ENCODE measurements at places on chromosomes 1 and 21.

GRCh38 chr1:100936194-100936967 lies 40.5 kb downstream of the SLC30A7 start:
- DNase-seq = no peak

DNA sequence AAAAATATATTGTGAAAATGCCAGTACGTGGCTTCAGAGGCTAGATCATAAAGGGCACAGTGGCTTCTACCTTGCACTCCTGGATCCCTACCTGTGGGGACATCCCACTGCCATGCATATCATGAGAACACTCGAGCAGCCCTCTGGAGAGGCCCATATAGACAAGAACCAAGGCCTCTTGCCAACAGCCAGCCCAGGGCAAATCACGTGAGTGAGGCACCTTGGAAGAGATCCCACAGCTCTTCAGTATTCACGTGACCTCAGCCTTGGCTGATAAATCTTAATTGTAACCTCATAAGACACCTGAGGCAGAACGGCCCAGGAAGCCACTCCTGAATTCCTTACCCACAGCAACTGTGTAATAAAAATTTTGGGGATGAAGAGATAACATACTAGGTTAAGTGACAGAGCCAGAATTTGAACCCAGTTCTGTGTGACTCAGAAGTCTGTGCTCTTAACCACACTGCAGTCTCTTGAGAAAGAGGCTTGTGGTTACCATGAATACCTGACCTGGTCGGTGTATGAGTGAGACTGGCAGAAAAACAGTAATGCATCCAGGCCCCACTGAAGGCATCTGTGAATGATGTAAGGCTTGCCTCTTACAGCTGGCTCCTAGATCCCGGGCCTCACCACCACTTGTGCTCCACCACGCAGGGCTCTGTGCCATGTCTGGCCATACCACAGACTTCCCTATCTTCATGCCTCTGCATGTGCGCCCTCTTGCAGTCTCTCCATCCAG lies 6.9 kb upstream of the A3GALT2 start:
- no peak for DNase-seq

DNA sequence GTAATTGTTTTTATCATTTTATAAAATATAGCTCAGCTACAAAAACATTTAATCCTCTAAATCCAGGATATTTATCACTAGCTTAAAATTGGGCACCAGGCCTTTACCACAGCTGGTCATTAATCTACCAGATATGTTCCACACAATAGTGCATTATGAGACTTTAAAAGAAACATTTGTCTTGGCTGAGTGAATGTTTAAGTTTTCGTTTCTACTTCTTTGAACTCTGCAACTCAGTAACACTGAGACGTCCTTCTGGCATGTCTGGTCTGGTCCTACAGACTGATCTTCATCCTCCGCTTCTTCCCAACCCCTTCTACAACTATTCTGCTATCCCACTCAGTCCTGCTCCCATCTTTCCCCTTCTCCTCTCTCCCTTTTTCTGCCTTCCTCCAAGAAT lies 296.2 kb downstream of the NEGR1 start:
- no peak for DNase-seq

DNA sequence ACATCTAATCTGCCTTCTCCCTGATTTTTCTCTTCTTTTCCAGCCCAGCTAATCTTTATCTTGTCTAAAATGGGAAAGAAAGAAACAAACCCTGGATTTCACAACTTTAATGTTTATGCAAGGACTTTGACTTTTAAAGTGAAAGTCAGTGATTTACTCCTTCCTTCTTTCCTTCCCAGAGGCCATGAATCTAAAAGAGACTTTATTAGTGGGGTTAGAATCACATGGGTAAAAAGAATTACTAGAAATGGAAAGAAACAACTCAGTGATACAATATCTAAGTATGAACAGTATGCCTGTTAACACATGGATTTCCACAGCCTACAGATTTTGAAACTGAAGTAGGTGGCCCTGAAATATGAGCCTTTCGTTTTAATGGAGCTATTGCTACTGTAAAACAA lies 59.8 kb upstream of the KCNK2 start:
- DNase-seq = no peak

- no peak for DNase-seq
Measured at GRCh38 chr1:46096269-46097148, 35.9 kb downstream of the PIK3R3 start.

DNA sequence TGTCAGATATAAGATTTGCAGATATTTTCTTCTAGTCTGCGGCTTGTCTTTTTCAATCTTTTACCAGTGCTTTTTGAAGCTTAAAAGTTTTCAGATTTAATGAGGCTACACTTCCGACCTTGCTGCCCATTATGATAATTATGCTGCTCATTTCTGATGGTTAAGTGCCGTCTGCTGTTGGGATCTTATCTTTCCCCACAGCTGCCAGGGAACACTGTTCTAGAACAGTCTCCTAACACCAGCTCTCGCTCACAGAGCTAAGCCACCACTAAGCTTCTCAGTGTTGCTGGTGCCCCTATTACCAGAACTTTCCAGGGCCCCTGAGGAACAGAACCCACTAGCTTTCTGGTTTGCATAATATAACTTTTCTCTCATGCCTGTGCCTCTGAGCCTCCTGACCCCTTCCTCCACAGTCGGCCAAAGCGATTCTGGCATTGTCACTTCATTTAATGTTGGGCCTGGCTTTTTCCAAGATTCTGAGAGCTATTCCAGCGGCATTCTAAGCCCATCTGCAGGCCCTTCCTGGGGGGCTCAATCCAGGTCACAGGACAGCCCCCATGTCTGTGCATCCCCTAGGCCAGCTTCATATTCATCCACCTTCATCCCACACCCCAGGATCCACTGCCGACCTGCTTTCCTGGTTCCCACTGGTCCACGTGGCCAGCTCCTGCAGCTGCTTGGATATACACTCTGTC lies 237.0 kb downstream of the PTPRU start:
- DNase-seq = no peak

DNA sequence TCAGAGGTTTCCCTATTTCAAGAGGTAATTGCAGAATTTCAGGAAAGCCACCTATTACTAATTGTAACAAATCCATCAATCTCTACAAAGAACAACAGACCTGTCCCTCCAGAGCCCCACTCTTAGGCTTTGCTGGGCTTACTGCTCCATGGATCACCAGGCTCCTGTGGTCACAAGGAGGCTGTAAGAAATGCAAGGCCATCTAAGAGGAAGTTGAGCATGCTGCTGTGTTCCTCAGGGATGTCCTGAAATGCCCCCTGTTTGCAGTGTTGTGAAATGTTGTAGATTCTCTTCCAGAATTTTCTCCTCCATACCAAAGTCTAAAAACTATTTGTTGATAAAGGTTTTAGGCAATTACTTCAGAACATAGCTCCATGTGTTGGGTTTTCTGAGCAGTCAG lies 24.4 kb upstream of the DUSP23 start:
- peak; percentile 68 for DNase-seq

DNA sequence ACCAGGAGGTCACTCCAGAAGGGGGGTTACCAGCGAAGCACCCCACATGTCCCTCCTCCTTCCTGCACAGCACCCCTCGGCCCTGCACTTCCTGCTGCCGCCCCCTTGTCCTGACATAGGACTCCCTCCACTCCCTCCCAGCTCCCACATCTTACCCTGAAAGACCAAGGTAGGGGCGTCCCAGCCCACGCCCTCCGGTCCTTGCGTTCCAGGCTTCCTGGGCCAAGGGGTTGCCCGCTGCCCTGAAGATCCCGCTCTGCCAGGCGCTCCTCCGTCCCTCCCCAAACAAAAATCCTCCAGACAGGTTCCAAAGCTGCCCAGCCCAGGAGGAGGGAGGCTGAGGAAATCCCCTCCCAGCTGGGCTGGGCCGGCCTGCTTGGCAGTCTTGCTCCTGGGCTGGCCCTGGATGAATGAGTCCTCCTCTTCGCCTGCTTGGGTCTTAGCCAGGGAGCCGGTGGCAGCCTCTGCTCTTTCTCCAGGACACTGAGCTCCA lies at the start of gene RHBDL2:
RHBDL2 (minus strand) TSS at position 304 of the 493 bp plus-strand sequence. CDS start 22,618 bp downstream, outside the sequence.
- DNase-seq = no peak

DNA sequence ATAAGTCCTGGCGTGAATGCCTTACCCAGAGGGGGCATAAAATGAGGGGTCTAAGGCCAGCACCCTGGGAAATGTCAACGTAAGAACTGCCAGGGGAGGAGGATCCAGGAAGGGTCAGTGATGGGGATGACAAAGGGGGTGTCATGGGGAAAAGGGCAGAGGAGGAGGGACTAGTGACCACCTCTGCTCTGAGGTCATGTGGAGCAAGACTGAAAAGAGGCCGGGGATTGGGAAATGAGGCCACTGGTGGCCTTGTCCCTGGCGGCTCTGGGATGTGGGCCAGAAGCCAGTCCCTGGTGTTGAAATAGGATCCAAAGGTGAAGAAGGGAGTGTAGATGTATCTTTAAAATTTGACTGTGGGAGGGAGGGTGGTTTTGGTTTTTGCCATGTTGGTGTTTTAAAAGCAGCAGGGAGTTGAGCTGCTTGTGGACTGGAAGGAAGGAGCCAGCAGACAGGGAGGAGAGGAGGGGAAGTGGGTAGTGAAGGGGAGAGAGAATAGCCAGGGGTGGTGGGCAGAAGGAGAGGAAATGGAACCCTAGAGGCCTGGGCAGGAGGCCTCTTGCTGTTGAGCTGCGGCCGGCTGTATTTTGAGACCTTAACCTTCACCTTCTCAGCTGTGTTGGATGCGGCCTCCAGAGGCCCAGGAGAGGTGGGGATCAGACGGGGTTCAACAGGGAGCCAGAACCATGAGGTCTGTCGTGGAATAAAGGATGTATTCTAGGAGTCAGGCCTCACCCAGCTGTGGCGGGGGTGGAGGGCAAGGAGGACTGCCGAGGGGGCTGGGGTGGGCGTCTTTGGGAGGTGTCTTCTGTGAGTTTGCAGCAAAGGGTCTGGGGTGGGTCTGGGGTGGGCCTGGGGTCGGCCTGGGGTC lies 92.5 kb downstream of the DHRS3 start:
- peak; percentile 74 for DNase-seq

GRCh38 chr1:160330119-160330518 lies 12.9 kb downstream of the COPA start:
- DNase-seq = no peak

- no peak for DNase-seq
Measured at GRCh38 chr1:211035821-211036380, 98.0 kb downstream of the KCNH1 start.

DNA sequence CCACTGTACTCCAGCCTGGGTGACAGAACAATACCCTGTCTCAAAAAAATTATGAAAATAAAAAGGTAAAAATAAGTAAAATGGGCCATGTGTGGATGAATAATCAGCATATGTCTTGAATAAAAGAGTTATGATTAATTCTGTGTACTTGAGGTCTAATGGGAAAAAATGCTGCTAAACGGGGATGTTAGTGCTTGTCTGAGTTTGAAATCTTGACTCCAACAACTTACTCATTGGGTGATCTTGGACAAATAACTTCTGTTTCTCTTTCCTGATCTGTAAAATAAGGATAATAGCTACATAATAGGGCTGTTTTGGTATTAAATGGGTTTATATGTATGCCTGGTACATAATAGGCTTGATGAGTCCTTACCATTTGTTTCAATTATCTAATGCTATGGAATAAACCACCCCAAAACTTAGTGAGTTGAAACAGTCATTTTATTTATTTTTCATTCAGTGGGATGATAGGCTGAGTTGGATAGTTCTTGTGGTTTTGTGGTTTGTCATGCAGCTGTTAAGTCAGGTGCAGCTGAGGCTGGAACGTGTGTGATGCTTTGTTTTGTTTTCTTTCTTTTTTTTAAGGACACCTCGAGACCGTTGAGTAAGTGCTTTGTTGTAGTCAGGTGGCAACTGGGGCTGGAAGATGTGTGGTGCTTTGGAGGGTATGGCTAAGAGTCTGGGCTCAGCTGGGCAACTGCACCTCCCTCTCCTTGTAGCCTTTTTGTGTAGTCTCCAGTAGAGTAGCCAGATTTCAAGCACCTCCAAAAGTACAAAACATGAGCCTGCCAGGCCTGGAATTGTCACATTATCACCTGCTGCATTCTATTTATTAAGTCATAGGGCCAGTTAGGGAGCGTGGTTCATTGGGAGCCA lies 4.9 kb downstream of the MDM4 start:
- DNase-seq = peak; percentile 26

DNA sequence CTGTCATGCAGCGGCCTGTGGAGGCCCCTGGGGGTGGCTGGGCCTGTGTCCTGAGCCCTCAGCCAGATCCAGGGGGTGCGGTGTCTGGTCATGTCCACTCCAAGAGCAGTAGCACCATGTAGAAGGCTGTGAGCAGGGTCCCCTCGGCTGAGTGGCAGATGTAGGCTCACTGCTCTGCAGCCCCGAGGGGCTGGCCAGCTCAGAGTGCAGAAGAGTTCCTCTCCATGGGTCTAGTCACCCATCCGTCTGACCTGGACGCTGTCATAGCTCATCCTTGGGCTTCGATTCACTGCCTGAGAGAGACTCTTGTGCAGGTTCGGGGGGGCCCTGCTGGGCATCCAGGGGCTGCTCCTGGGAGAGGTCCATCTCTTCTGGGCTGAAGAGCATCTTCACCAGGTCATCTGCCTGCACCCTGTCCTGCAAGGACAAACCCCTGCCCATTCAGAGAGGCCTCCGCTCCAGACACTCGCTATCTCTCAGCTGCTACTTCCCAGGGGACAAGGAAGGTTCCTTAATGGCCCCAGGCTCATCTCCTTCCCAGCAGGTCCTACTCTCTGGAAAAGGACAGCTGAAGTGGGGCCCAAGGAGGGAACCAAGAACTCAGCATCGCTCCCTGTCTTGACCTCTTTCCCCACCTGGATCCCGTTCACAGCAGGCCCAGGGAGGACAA lies 6.5 kb upstream of the CLDN19 start:
- DNase-seq = no peak

GRCh38 chr1:111600886-111601386 lies 18.7 kb upstream of the RAP1A start:
- DNase-seq = no peak

DNA sequence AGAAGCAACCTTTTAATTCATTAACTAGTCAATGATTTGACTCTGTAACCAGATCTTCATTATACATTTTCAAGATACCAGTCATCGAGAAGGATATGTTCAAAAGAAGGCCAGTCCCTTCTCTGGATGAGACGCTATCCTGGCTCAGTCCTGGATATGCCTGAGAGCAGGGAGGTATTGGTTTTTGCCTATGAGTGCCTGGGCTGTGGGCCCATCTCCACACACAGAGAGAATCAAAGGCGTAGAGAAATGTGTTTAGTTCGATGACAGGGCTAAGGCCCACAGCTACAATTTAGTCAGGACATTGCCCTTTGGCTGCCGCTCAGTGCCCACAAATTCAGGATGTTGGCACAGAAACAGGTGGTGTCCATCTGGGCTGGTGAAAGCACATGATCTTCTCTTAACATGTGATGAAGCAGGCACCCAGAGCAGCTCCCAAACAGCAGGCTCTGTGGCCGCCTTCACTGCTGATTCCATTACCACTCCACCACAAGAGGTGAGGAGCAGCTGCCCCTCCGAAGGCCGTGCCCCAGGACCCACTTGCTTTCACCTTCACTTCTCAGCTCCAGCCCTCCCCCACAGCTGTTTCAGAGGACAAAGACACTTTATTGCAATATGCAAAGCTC lies 24.7 kb downstream of the ACKR1 start:
- no peak for DNase-seq

- DNase-seq = no peak
Measured at GRCh38 chr21:45477176-45478114, 64.8 kb downstream of the SLC19A1 start.

Data from inflammatory macrophage (primary cell).